Upper lobe of left lung (tissue), 6 donors: ENCODE measurements at places on chromosomes 5 and 9.

DNA sequence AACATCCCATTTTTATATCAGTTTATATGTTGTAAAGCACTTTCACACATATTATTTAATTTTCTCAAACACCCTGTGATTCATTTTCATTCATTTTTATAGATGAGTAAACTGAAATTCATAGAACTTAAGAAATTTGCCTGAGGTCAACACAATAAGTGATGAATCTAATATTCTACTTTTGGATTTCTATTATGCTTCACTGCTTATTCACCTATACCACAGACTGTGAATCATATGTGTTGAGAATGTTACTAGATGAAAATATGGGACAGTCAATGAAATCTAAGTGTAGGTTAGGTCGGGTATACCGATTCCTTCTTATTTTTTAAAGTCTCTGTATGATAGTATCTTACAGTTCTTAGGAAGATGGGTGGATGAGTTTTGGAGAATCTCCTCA, 24.8 kb downstream of the CDC37L1 start:
- no peak for DNase-seq

DNA sequence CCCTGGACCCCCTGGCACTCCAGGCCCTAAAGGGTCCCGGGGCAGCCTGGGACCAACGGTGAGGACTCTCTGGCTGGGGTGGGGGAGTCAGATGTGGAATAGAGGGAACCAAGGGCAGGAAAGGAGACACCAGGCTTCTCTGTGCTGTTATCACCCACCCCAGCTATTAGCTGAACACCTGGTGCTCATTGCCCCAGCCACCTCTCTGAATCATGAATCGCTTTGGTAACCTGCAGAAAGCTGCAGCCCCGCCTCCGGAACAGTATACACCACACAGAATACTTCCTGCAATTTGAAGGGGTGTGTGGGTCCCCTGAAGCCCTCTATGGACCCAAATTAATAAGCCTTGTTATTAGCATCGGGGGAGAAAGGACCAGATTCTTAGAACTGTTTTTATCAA, 40.4 kb upstream of the ORM1 start:
- DNase-seq: no peak

GRCh38 chr5:67149951-67150523, 46.6 kb downstream of the CD180 start:
- no peak for DNase-seq

- DNase-seq: no peak
Measured at GRCh38 chr5:114702136-114702535, 340.3 kb downstream of the KCNN2 start.

DNA sequence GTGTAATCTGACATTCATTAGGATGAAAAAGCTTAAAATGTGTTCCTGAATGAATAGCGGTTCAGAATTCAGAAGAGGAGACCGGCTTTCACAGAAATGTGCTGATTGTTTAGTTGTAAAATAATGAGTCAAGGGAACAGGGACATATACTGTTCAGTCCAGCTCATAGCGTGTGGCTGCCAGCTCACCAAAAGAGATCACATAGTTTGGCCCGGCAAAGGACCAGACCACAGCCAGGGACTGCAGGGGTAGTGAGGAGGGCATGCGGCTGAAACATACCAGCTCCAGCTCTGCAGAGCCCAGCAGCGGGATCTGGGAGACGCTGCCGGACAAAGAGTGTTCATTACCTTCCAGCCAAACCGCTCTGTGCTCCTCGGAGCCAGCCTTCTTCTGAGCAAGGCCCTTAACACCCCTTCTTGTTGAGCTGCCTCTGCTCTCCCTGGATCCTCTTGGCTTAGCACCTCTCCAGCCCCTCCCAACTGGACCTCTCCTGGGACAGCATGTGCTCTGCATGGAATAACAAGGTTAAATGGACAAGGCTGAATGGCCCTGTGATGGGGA, 116.8 kb upstream of the CNTLN start:
- DNase-seq: peak; percentile 21

GRCh38 chr5:154112255-154112654, 73.5 kb downstream of the MFAP3 start:
- no peak for DNase-seq

- no peak for DNase-seq
Measured at GRCh38 chr5:40678026-40678425, 1.7 kb upstream of the PTGER4 start.

GRCh38 chr5:5271786-5272321, 131.7 kb downstream of the ADAMTS16 start:
- no peak for DNase-seq

DNA sequence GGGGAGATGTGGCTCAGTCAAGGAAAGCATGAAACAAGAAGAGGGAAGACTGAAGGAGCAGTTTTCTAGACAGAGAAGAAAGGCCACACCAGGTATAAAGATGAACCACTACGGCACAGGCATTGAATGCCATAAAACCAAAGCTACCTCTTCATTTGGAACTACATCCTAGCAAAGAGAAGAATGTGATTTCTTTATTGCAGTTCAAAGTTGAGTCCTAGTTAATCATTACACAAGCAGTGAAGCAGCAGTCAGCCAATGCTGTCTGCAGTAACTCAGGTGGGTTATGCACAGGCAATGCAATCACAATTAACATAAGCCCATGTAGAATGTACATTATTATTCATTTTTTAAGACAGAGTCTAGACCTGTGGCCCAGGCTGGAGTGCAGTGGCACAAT, 21.7 kb upstream of the PCAT7 start:
- no peak for DNase-seq

DNA sequence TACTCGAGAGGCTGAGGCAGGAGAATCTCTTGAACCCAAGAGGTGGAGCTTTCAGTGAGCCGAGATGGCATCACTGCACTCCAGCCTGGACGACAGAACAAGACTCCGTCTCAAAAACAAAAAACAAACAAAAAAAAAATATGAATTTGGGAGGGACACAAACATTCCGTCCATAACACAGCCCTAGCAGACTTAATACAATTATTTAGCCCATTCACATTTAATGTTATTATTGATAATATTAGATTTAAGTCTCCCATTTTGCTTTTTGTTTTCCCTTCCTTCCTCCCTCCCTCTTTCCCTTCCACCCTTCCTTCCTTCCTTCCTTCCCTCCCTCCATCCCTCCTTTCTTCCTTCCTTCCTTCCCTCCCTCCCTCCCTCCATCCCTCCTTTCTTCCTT, 4.6 kb upstream of the CCNI2 start:
- no peak for DNase-seq

DNA sequence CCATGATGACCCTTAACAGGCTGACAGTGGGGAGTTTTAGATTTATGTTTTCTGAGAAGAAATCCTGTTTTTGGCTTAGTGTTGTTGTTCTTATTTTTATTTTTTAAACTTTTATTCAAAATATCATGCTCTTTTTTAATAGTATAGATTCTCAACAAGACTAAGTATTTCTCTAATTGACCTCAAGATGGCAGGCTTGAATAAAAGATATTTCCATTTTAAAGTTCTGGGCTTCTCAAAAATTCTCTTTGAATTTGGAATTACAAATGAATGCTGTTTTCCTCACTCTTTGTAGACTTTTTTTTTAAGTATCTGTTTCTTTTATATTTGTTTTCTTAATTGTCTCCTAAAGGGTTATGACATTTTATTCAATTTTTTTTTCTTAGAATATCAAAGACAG, 50.0 kb upstream of the SH3GL2 start:
- no peak for DNase-seq

DNA sequence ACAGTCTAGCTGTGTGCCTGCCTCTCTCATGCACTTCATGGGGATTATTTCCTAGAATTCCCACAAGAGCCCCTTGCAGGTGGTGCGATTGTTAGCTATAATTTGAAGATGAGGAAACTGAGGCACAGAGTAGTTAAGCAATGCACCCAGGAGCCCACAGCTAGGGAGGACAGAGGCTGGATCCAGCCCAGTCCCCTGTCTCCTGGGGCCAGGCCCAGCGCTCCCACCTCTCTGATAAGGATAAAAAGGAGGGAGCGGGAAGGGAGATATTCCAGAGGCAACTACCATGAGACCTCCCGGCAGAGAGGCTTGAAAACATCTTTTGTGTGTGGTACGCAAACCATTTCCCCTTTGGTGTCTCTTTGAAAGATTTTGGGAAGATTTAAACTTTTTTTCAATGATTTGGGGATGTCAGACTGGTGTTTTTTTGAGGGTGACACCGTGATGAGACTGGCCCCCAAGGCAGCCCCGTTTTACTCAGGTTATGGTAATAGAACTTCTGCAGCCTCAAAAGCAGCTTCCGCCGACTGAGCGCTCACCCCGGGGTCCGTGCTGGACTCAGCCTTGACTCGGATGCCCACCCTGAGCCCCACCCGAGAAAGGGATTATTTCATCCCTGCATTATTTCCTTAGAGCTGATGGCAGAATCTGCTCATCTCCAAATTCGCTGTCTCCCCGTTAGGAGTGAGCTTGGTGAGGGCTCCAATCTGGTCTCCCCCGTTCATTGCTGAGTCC, 144.7 kb upstream of the IER5L start:
- DNase-seq: no peak

GRCh38 chr5:143328589-143329220, 74.8 kb downstream of the NR3C1 start:
- DNase-seq: no peak

DNA sequence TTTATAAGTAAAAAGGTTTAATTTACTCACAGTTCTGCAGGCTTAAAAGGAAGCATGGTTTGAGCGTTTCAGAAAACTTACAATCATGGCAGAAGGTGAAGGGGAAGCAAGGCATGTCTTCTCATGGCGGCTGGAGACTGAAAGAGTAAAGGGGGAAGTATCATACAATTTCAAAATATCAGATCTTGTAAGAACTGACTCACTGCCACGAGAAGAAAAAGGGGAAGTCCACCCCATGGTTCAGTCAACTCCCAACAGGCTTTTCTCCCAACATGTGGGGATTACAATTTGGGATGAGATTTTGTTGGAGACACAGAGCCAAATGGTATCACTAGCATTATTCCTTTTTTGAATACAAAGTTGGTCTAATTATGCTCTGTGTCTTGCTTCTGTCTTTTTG, 627.9 kb upstream of the ST8SIA4 start:
- DNase-seq: no peak
